ENCODE measurements at places on chromosomes 5 and 9.

GRCh38 chr5:75660678-75661465 lies 49.6 kb downstream of the ANKDD1B start:
- DNase-seq, result peak; percentile 79

- DNase-seq, result no peak
Observed at GRCh38 chr5:56633950-56634349, 181.4 kb upstream of the MAP3K1 start.

- no peak for DNase-seq
Observed at GRCh38 chr5:113692466-113692865, 179.0 kb downstream of the YTHDC2 start.

- no peak for DNase-seq
Observed at GRCh38 chr5:22757776-22758175, 95.4 kb downstream of the CDH12 start.

GRCh38 chr9:135340726-135341475 lies 138.7 kb upstream of the PPP1R26 start:
- no peak for DNase-seq
